ENCODE measurements at places on chromosomes 5 and 9.

DNA sequence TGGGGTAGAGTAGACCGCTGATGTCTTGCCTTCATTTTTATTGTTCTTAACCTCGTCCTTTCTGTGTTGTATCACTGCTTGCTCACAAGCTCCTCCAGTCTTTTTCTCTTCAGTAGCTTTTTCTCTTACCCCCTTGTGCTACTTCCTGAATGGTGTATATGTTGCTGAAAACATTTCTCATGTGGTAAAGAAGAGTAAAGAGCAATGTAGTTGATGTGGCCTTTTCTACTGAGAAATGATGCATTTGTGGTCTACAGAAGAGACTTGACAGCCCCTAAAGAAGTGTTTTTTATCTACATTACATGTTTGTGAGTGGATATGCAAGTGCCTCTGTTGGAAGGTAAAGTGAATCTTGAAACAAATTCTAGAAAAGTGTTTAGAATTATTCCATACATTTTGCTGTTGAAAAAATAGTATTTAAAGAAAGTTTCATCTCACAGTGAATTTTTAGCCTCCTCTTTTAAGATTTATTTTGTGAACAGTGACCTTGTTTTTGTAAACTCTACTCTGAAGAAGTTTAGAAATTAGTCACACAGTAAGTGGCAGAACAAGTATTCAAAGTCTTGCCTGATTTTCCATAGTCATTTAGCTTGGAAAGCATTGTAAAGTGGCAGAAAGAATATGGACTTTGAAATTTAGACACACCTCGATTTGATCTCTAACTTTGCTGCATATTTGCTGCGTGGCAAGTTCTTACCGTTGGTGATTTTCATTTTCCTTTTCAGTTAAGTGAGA lies 17.4 kb downstream of the CDC42SE2 start:
- H3K4me3 ChIP-seq, result peak overlapping the region; percentile 92
- H3K27me3 ChIP-seq, result no peaks in the 10 kb centered on the region
- peaks cover 4% of the 10 kb centered on the region for H3K36me3 ChIP-seq
- H3K4me1 ChIP-seq, result peaks cover 84% of the 10 kb centered on the region
- H3K27ac ChIP-seq, result peak overlapping the region; percentile 77

- no peak for DNase-seq
- no peak overlapping the region for H3K4me3 ChIP-seq
- no peak overlapping the region for H3K27ac ChIP-seq
- no peaks in the 10 kb centered on the region for H3K36me3 ChIP-seq
These were observed 13.3 kb downstream of the SURF6 start for GRCh38 chr9:133322701-133323100.

GRCh38 chr5:143400541-143401226 lies 2.8 kb downstream of the NR3C1 start:
- no peak for DNase-seq
- peaks cover 72% of the 10 kb centered on the region for H3K4me1 ChIP-seq
- H3K27me3 ChIP-seq, result no peaks in the 10 kb centered on the region
- peak overlapping the region; percentile 98 for H3K4me3 ChIP-seq
- H3K36me3 ChIP-seq, result peaks cover 17% of the 10 kb centered on the region

DNA sequence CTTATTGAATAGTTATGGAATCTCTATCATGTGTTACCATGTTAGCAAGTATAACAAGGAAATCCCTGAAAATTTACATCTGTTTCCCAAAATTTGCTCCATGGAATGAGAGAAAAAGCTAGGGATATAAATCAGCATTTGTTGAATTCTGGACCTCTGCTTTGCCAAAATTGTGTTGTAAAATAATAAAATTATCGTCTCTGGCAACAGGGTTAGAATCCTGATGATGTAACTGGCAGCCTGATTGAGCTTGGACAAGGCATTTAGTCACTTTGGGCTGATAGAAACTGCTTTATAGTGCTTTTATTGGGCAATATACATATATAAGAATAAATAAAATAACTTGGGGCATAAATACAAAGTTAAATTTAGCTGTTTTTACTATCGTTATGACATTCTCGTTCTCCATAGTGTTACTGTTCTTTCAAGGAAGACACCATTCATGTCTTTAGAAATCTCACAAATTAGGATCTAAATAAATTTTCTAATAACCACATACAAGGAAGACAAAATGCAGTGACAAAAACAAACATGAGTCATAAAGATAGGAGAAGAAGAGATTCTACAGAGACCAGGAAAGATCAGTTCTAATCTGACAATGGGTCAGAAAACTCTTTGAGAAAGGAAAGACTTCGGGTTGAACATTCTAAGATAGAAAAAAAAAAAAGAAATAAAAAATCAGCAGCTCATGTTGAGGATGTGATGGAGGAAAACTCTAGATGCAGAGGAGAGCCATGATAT lies 145.0 kb upstream of the CDH10 start:
- no peaks in the 10 kb centered on the region for H3K36me3 ChIP-seq
- no peaks in the 10 kb centered on the region for H3K4me1 ChIP-seq
- H3K4me3 ChIP-seq, result no peak overlapping the region
- no peak for DNase-seq

DNA sequence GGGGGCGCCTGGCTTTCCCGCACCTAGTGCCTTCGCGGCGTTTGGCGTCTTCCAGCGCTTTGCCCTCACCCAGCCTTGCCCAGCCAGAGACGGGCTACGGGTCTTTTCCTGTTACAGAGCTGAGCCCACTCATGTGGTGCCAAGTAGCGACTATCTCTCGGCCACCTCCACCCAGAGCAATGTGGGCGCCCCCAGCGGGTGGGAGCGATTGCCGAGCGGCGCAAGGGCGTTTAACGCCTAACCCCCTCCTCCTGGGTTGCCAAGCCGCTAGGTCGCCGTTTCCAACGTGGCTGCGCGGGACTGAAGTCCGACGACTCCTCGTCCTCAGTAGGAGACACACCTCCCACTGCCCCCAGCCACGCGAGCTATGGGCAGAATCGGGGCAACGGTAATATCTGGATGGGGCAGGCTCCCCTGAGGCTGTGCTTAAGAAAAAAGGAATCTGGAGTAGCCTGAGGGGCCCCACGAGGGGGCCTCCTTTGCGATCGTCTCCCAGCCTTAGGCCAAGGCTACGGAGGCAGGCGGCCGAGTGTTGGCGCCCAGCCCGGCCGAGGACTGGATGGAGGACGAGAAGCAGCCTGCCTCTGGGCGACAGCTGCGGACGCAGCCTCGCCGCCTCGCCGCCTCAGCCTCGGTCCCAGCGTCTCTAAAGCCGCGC lies 5.8 kb downstream of the TLX3 start:
- no peak for DNase-seq
- H3K4me1 ChIP-seq, result peaks cover 18% of the 10 kb centered on the region
- no peaks in the 10 kb centered on the region for H3K36me3 ChIP-seq
- peaks cover 12% of the 10 kb centered on the region for H3K27me3 ChIP-seq
- no peak overlapping the region for H3K27ac ChIP-seq
- H3K4me3 ChIP-seq, result no peak overlapping the region

- no peaks in the 10 kb centered on the region for H3K27me3 ChIP-seq
- H3K27ac ChIP-seq, result no peak overlapping the region
- no peaks in the 10 kb centered on the region for H3K4me1 ChIP-seq
- no peaks in the 10 kb centered on the region for H3K36me3 ChIP-seq
- no peak for DNase-seq
These were observed 130.9 kb downstream of the SNCAIP start for GRCh38 chr5:122442938-122443337.

- no peak for DNase-seq
- no peaks in the 10 kb centered on the region for H3K36me3 ChIP-seq
- no peaks in the 10 kb centered on the region for H3K27me3 ChIP-seq
- H3K4me3 ChIP-seq, result no peak overlapping the region
- peaks cover 14% of the 10 kb centered on the region for H3K4me1 ChIP-seq
These were observed 14.7 kb upstream of the CDK7 start for GRCh38 chr5:69219939-69220338.

DNA sequence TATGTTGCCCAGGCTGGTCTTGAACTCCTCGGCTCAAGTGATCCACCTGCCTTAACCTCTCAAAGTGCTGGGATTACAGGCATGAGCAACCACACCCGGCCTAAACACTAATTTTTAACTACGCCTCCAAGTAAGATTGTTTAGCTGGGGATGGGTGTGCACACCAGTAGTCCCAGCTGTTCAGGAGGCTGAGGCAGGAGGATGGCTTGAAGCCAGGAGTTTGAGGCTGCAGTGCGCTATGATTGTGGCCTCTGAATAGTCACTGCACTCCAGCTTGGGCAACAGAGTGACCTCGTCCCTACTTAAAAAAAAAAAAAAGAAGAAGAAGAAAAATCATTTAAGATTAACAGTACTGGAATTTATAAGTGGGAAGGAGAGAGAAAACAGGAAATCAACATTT lies 90.8 kb upstream of the NR5A1 start:
- H3K36me3 ChIP-seq, result no peaks in the 10 kb centered on the region
- no peak overlapping the region for H3K4me3 ChIP-seq
- no peak overlapping the region for H3K27ac ChIP-seq

- H3K27ac ChIP-seq, result no peak overlapping the region
- no peaks in the 10 kb centered on the region for H3K4me1 ChIP-seq
- DNase-seq, result no peak
- H3K4me3 ChIP-seq, result no peak overlapping the region
- peaks cover 1% of the 10 kb centered on the region for H3K27me3 ChIP-seq
These were observed 8.9 kb downstream of the PAEP start for GRCh38 chr9:135570456-135570855.
